Right renal pelvis (tissue), 4 donors: ENCODE measurements at places on chromosomes 11 and 22.

- no peak for DNase-seq
These were observed 175.2 kb downstream of the WNT11 start for GRCh38 chr11:76030968-76031590.

GRCh38 chr22:45430871-45431270, 17.4 kb downstream of the RIBC2 start:
- DNase-seq: no peak

DNA sequence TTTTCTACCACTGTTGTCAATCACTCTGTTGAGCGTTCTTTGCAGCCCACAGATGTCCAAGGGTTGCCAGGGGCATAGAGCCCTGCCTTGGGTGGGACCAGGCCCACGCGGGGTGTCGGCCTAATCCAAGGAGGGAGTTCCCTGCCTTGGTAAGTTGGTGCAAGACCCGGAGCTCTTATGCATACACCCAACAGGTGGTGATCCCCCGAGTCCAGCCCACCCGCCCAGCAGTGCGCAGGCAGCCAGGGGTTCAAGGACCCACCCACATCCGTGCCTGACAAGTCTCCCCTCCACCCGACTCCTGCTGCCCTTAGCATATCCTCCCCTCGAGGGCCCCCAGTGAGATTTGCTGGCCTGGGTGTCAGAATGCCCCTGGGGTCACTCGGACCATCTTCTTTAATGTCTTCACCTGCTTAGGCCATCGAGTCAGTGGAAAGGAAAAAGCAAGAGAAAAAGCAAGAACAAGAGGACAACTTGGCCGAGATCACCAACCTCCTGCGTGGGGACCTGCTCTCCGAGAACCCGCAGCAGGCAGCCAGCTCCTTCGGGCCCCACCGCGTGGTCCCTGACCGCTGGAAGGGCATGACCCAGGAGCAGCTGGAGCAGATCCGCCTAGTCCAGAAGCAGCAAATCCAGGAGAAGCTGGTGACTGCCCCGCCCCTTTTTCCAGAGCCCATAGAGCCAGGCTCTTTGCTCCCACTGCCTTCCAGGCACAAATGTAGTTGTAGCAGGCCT, 12.2 kb downstream of the RIBC2 start:
- DNase-seq: no peak

GRCh38 chr11:116641561-116642045, 131.2 kb downstream of the BUD13 start:
- DNase-seq: peak; percentile 31

GRCh38 chr11:59523541-59523940, 12.2 kb downstream of the OR4D9 start:
- DNase-seq: no peak

- DNase-seq: no peak
These were observed 2.8 kb downstream of the NUDT8 start for GRCh38 chr11:67626970-67627369.

DNA sequence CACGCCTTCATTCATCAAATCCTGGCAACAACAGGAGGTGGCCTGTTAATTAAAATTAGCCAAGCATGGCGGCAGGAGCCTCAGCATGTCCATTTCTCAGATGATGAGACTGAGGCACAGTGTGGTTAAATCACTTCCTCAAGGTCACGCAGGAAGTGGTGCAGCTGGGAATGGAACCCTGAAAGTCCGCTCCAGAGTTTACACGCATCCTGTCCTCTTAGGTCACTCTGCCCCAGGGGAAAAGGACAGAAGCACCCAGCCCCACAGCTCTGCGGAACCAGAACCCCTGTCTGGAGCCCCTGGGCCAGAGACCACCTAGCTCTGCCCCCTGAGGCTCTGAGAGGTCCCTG, 19.6 kb downstream of the RPL3 start:
- no peak for DNase-seq

DNA sequence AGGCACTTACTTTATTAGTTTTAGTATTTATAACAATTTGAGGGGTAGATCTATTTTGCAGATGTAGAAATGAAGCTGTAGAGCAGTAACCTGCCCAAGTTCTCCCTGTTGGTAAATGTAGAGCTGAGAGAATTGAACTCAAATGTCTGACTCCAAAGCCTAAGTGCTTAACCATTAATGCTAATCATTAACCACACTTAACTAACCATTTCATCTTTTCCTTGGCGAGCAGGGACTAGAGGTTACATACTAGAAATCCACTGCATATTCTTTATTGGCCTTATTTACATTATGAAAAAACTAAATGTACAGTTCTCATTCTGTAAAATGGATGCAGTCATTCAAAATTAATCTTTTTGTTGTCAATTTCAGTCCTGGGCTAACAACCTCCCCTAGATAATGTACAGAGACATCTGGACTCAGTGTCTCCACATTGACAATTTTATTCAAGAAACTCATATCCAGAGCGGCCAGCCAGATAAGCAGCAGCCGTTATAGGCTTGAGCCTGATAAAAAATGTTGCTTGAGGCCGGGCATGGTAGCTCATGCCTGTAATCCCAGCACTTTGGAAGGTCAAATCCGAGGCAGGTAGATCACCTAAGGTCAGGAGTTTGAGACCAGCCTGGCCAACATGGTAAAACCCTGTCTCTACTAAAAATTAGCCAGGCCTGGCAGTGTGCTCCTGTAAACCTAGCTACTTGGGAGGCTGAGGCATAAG, 76.7 kb upstream of the PICALM start:
- DNase-seq: peak; percentile 51

GRCh38 chr11:23311986-23312940, 452.0 kb upstream of the CCDC179 start:
- no peak for DNase-seq

DNA sequence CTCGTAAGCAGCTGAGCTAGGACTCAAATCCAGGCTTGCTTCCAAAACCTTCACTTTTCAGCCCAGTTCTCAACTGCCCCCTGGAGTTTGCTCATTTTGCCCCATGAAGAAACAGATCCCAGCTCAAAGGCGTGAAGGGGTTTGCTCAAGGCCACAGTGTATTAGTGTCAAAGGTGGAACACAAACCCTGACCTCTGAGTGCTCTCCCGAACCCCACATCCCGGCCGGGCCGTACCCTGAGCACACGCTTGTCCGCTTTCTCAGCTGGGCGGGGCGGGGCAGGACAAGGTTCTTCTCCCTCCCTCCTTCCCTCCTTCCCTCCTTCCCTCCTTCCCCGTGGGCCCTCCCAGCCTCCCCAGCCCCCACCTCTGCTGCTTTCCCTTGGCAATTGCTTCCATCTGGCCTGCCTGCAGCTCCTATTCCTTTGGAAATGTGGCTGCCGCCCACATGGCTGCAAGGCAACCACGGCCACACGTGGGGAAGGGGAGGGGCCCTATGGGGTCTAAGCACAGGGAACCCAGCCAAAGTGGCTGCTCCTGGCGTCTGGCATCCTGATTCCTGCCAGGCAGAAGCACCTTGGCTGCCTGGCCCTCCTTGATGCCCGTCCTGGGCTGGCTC, 4.1 kb downstream of the ST3GAL4 start:
- DNase-seq: no peak

DNA sequence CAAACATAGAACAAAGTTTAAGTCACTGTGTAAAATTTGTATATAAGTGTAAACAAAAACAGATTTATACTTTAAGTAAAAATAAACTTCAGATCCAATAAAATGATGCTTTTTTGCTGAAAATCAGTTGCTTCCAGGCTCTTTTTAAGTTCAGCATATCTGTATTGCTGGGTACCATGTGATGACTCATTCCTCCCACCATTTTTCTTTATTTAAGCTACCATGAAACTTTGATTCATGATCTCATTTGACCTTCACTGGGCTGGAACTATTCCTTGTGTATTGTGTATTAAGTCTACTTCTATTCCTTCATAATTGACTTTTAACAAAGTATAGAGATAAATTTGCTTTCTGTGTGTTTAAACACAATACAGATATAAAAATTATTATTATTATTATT, 46.3 kb upstream of the RRM1 start:
- no peak for DNase-seq

DNA sequence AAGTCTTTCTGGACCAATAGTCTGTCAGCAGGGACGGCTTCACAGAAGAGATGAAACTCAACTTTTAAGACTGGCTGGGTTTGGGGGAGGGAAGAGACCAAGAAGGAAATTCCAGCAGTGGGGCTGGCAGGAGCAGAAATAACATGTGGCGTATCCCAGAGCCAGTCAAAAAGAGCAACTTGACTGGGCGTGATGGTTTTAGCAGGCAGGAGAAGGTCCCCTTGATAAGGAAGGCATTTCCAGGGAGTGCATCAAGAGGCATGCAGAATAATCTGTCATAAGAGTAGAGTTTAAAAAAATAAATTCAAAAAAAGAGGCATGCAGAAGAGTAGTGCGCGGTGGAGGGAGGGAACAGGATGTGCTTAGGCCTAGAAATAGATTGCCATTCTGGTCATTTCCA, 52.5 kb downstream of the C22orf31 start:
- DNase-seq: no peak

- DNase-seq: no peak
These were observed 23.3 kb downstream of the P4HA3 start for GRCh38 chr11:74288161-74288560.

- DNase-seq: peak; percentile 8
These were observed 75.2 kb upstream of the GNAZ start for GRCh38 chr22:22995166-22995565.

DNA sequence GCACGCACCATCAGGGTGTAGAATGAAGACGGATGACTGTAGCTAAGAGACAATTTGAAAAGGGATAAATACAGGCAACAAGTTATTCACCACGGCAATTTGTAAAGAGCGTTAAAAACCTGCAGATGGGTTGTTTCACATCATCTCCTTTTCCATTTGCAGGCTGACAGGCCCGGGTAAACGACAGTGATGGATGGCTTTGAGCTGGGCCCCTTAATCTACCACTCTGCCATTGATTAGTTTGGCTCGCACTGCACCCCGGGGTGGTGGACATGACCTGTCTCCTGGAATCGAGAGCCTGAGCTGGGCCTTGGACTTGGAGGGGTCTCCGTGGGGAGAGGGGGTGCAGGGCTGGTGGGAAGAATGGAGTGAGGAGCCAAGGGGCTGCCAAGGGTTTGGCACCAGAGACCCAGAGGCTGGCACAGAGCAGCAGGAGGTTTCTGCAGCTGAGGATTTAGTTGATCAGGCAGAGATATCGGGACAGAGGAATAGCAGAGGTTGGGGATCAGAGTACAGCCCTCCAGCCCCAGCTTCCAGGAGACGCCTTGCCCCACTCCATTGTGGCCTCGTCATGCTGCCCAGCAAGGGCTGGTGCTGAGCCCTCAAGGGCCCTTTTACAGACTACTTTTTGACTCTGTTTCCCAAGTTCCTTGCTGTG, 110.6 kb upstream of the NECTIN1 start:
- DNase-seq: no peak

DNA sequence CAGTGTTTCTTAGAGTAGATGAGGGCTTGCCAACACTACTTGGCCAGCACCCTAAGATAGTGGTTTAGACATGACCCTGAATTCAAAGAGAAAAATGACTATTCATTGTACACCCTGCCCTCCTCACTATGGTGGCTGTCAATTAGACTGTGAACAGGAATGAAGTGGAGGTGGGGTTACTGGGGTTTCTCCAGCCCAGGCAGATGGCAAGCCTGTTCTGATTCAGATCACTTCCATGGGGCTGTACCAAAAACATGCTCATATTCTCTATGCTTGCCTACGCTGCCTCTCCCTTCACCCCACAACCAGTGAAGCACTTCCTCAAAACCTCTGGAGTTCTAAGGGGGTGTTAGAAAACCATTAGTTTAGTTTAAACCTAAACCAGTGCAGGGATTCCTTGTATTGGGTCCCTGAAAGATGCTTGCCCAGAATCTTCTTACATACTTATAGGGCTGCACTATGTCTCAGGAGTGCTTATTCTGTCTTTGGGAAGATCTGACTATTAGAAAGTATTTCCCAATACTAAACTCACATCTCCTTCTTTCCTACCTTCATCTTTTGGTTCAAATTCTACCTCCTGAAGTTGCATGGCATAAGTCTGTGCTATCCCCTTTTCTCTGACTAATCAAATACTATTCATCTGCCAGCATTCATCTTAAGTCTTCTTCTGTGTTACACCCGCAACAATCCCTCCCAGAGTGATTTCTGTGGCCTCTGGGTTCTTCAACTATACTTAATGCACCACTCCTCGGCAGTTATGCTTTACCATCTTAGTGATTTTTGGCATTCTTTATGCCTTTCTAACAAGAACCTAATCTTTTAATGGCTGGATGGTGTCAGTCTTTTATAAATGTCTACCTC, 71.8 kb downstream of the ATG16L2 start:
- DNase-seq: no peak

GRCh38 chr22:47293368-47294221, 531.1 kb downstream of the TBC1D22A start:
- no peak for DNase-seq

GRCh38 chr22:25482868-25483639, 81.4 kb upstream of the GRK3 start:
- no peak for DNase-seq

GRCh38 chr11:113090716-113091480, 129.7 kb downstream of the NCAM1 start:
- DNase-seq: no peak

GRCh38 chr22:43473441-43473840, 61.6 kb downstream of the MPPED1 start:
- DNase-seq: no peak

GRCh38 chr22:38136607-38137006, 26.1 kb upstream of the BAIAP2L2 start:
- no peak for DNase-seq

GRCh38 chr22:39021552-39022250, 774 bp downstream of the APOBEC3D start:
- DNase-seq: no peak

GRCh38 chr11:73372375-73372993, 3.7 kb upstream of the RELT start:
- no peak for DNase-seq

- DNase-seq: no peak
These were observed 80.6 kb upstream of the SYT13 start for GRCh38 chr11:45366619-45367190.

DNA sequence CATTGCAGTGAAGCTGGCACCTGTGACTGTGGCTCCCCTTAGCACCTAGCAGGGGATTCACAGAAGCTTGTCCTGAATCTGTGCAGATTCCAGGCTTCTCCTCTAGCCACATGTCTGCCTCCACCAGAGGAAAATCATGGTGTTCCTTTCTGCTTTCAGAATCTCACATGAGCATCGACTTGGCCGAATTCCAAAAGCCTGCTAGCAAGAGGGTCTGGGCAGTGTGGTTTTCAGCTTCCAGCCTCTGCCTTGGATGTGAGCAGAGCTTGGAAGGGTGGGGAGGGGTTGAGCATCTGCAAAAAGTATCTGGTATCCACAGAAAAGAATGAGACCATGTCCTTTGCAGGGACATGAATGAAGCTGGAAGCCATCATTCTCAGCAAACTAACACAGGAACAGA, 911.1 kb downstream of the TBC1D22A start:
- DNase-seq: no peak

GRCh38 chr11:58121096-58121495, 4.2 kb downstream of the OR9I1 start:
- DNase-seq: no peak
